ENCODE measurements at places on chromosomes 3 and 15.

GRCh38 chr15:44099671-44100070, 95.4 kb downstream of the FRMD5 start:
- DNase-seq = no peak

DNA sequence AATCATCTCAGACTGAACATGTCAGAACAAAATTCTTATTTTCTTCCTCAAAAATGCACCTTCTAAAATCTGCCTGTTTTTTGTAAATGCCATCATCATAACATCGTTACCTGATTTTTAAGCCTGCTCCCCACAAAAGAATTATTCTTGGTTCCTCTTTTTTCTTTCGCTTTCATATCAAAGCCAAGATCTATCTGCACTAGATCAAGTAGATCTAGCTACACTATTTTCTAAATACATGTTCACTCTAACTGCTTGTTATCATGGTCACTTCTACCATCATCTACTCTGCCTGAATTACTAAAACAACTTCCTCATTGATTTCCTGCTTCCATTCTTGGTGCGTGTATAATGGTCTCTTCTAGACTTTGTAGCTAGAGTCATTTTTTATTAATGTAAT, 217.7 kb downstream of the ARPP21 start:
- no peak for DNase-seq

DNA sequence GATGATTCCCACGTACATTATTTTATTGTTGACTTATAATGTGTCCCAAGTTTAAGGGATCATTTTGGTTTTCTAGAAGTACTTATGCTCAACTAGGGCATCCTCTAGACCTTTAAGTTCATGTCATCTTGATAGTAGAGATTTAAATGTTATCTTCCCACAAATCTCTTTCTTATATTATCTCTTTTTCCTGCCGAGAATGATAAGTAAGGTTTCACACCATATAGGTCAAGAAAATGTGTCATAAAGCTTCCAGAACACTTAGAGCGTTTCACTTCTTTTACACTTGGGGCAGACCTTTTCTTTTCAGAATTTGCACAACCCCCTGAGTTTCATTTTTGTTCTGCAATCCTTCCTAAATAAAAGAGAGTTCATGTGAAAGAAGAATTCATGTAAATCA, 142.0 kb upstream of the CBLB start:
- no peak for DNase-seq

DNA sequence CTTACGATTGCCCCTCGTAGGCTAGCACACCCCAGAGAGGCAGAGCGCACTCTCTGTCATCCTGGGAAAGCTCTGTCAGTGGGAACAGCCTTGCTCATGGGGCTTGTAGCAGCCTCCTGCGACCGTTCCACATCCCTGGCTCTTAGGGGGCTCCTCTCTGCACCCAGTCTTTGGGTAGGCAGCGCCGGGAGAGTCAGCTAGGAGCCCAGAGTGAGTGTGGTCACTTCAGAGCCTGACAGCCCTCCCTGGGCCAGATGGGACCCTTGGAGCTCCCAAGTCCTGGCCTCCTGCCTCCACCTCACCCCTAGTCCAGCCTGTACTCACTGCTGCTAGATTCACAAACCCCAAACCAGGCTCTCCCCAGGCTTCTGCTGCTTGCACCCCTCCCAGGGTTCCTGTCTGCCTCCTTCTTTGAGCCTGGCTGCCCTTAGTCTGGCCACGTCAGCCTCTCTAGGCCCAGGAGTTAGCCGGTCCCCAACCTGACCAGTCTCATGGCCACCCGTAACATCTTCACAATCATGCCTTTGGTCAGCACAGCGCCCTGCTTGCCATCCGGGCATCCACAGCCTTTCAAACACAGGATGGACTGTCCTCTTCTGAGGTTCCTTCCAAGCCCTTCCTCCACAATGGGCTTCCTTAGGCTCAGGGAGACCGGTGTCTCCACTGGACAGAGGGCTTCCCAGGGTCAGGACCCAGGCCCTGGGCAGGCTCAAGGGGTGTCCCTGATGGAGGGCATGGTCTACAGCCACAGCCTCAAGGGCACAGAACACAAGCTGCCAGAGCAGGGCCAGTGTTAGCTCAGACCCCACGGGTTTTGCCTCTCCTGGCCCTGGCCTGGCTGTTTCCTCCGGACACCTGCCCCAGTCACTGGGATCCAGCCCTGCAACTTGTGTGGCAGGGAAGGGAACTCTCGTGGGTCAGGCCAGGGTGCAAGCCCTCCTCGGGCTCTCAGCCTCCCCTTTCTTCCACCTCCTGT, 4.6 kb downstream of the ACSBG1 start:
- no peak for DNase-seq

GRCh38 chr3:99690761-99691369, 52.5 kb downstream of the COL8A1 start:
- DNase-seq = no peak

DNA sequence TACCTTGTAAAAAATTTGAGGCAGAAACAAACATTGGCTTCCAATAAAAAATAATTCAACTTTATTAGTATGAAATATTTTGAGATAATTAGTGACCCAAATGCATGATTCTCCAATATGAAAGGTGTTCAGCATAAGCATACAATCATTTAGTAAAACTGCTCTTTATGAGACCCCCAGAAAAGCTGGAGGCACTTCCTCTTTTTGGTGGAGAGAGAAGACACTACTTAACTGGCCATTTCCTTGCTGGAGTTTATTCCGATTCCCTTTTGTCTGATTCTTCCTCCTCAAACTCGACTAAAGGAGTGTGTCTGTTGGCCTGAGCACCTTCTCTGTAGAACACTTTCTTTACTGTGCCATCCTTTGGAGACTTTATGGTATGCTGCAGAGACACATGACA, 34.8 kb upstream of the DCUN1D1 start:
- no peak for DNase-seq

DNA sequence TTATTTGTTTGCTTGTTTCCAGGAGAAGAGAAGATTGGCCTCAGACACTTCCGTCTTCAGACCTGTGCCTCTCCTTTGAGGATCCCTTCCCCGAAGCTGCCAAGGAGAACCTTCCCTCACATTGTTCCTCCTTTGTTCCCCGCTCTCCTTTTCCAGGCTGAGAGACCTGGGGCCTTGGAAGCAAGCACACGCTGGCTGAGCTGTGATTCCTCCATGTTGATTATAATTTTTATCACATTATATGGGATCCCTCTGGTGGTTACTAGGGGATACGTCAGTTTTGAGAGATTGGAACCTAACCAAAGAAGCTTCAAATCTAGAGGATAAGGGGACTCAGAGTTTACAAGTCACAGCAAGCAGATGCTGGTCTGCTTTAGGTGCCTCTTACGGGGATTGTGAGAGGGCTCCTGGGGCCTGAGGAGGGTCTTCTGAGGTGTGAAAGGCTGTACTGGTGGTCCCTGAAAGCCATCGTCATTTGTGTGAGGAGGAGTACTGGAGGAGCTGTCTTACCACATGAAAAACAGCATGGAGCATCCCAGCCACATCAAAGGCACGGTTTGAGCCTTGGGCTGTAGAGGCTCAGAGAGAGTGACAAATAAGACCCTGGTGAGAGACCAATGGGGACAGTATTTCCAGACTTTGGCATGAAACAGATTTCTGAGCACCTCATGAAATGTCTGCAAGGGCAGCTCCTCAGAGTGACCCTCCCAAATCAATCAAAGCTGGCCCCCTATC, 760.1 kb upstream of the CFAP20DC start:
- DNase-seq = peak; percentile 6

DNA sequence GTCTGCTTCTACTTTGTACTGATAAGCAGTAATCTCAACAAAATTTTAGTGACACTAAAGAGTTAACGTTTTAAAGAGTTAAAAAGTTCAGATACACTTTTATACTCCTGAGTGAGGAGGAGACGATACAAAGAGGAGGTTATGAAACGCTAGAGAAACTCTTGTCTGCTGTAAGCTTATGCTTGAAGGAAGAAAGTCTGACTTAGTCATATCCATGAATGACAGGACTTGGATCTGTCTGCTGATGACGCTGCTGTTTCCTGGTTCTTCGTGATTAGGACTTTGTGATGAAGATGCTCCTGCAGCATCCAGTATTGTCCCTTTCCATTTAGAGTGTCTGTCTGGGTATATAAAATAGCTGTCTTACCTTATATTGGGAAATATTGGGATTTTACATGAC, 15.8 kb downstream of the TCF12 start:
- DNase-seq = no peak

GRCh38 chr15:89857673-89858072, 36.1 kb downstream of the AP3S2 start:
- no peak for DNase-seq

- no peak for DNase-seq
These were observed 13.9 kb downstream of the CRYBG3 start for GRCh38 chr3:97835761-97836160.

DNA sequence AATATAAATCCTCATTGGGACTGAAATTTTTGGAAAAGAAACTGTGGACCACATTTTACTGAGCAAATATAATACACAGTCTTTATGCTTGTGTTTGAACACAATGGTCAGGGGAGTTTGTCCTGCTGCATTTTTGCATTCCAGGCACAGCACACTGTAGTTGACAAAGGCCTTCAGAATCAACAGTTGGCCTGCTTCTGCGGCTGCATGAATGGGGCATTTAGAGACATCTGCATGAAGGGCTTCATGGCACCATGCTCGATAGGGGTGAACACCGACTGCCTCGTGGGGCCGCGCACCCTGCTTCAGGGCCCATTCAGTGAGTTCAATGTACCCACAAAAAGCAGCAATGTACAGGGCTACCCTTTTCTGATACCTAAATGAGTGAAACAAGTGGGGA, 15.4 kb upstream of the COMMD2 start:
- DNase-seq = no peak

GRCh38 chr15:27473845-27474244, 502.9 kb downstream of the GABRG3 start:
- DNase-seq = no peak

GRCh38 chr3:25910997-25911396, 121.1 kb downstream of the OXSM start:
- DNase-seq = peak; percentile 13

- DNase-seq = no peak
These were observed 9.1 kb downstream of the GRM2 start for GRCh38 chr3:51715977-51716294.

DNA sequence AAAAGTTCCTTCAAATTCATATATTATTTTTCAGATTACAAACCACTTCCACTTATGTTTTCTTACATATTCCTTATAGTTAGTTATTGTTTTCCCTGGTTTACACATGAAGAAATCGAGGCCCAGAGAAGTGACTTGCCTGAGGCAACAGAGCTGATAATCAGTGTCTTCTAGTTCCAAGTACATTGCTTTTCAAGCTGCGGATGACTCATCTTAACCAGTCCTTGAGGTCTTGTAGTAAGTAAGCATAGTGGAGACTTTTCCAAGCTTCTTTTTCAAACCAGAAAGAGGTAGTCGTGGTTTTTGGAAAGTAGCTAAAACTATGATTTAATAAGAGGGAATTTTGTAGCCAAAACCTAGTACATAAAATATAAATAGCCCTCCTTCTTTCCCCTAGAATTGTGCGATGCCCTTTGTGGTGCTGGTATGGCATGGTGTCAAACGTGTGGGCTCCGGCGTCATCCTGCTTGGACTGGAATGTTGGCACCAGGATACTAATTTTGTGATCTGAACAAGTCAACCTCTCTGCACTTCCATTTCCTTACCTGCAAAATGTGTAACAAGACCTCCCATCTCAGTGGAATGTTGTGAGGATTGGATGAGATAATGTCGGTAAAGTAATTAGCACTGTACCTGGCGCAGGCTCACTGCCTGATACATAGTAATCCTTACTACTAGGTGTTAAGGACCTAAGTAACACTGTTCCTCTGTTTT, 19.0 kb upstream of the DLG1 start:
- DNase-seq = no peak

Measured in CD4-positive, alpha-beta T cell treated with Interleukin-15 for 4 hours (primary cell).